ENCODE measurements at places on chromosomes 1 and 21. TPM values are rescaled to one million over a fixed set of nuclear protein-coding genes. Genes with fewer than 3 reads are reported as not detected.

The S100A8 gene
- not detected for total RNA-seq

The PDPN gene
- not detected for total RNA-seq

The KPNA6 gene
- 64.3 TPM for total RNA-seq

- no peaks in the 10 kb centered on the region for H3K36me3 ChIP-seq
- no peak overlapping the region for H3K4me3 ChIP-seq
- H3K27ac ChIP-seq = no peak overlapping the region
- no peak for DNase-seq
Observed at GRCh38 chr1:177448652-177449357, 278.0 kb downstream of the BRINP2 start.

DNA sequence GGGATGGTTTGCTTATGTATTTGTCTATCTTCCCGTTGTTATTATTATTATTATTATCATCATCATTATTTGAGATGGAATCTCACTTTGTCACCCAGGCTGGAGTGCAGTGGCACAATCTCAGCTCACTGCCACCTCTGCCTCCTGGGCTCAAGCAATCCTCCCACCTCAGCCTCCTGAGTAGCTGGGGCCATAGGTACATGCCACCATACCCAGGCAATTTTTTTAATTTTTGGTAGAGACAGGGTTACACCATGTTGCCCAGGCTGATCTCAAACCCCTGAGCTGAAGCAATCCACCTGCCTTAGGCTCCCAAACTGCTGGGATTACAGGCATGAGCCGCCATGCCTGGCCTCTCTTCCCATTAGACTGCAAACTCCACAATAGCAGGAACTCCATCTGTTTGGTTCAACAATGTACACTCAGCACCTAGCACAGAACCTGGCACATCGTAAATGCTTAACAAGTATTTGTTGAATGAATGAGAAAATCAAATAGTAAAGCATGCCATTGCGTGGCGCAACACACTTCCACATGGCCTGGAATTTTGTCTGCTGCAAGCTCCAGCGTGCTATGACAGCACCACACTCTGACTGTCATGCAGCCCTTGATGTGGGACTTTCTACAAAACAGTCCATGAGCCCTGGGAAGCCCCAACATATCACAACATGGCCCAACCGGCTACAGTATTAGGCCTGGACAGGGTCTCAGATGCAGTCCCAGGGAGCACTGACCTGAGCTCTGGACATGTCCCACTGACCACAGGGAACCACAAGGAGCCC lies 3.8 kb upstream of the TINAGL1 start:
- H3K27me3 ChIP-seq = peaks cover 18% of the 10 kb centered on the region
- no peaks in the 10 kb centered on the region for H3K36me3 ChIP-seq
- DNase-seq = peak; percentile 14

DNA sequence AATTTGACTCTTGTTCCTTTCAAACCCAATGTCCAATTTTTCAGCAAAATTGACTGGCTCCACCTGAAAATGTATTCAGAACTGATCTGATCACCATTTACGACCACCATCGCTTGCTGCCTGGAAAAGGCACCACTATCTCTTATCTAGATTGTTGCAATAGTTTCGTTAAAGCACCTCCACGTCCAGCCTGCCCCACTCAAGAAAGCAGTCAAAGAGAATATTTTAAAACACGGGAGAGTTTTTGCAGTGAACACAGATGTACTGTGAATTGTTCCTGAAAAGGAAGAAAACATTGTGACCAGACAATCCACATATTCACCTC lies 4.0 kb upstream of the OR11L1 start:
- no peak for DNase-seq
- H3K27ac ChIP-seq = no peak overlapping the region
- no peaks in the 10 kb centered on the region for H3K4me1 ChIP-seq
- no peak overlapping the region for H3K4me3 ChIP-seq
- no peaks in the 10 kb centered on the region for H3K27me3 ChIP-seq

Measured in activated CD4-positive, alpha-beta memory T cell treated with anti-CD3 and anti-CD28 coated beads, Interleukin-2, amount 10 ng/mL, durations not matched to agents 7 days and 5 days (primary cell).